ENCODE measurements at places on chromosomes 13 and 19.

DNA sequence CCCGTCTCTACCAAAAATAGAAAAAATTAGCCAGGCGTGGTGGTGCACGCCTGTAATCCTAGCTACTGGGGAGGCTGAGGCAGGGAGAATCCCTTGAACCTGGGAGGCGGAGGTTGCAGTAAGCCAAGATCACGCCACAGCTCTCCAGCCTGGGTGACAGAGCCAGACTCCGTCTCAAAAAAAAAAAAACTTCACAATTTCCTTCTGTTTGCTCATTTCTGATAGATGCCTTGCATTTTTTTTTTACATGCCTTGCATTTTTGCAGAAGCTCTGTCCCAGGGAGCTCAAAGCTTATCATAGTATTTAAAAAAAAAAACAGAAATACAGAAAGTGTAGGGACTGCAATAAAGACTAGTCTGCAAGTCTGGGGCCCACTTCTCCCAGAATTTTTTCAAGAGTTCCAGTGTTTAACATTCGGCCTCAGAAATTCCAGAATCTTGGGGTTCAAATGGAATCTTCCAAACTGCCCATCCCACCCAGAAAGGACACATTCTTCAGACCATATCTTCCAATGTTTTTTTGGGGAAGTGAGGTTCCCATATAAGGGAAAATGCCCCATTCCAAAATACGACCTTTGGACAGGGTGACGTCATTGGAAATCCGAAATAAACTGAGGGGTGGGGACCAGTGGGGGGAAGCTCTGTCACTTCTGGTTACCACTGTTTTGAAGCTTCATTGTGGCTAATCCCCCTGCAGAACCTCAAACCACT, 17.2 kb upstream of the RAB8A start:
- DNase-seq, result no peak

- DNase-seq, result no peak
Measured at GRCh38 chr19:32824916-32825608, 44.5 kb downstream of the SLC7A9 start.

DNA sequence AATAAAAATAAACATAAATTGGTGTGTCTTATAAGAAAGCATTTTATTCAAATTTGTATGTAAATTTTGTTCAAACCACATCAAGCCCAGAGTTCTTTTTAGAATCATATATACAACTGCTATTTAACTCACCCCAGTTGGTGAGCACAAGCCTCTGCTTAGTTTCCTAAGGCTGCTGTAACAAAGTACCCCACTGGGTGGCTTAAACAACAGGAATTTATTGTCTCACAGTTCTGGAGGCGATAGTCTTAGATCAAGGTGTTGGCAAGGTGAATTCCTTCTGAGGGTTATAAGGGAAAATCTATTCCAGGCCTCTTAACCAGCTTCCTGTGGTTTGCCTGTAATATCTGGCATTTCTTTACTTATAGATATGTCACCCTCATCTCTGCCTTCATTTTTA, 1133.5 kb downstream of the OLFM4 start:
- no peak for DNase-seq

DNA sequence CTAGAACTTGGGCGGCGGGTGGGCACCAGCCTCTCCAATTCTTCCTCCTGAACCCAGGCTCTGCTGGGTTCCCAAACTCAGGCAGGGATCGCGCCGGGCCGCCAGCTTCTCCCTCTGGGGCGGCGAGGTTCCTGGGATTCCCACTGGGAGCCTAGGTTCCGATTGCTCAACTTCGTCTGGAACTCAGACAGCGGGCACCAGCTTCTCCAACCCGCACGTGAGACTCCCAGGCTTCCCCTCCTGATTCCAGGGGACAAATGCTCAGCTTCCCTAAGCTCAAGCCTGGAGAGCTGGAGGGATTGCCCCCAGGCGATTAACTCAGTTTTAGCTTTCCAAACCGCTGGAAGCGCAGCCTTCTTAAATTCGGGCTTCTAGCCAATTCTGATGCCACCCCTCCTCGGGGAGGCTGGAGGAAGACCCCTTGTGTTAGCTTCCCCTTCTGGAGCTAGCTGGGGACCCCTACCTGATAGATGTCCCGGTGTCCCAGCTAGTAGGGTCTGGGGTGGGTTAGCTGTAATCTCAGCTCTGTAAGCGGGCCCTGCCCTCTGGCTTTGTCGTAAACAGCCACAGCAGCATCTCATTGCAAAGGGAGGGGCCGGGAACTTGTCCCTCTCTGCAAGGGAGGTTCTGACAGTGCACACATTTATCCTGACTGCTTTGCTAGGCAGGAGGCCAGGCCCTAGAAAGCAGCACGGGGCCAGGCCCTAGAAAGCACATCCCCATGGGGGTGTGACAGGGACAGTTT, 671 bp downstream of the MCOLN1 start:
- DNase-seq, result no peak

- DNase-seq, result no peak
Measured at GRCh38 chr19:46571495-46571894, 29.6 kb upstream of the CALM3 start.

GRCh38 chr13:101474419-101474957, 22.0 kb downstream of the ITGBL1 start:
- no peak for DNase-seq
